ENCODE measurements at places on chromosomes 3 and 15. TPM values are rescaled to one million over a fixed set of nuclear protein-coding genes. Genes with fewer than 3 reads are reported as not detected.

The EAF1 gene
- total RNA-seq, result 26.3 TPM

The SH2D7 gene
- total RNA-seq, result not detected

The GPR171 gene
- not detected for total RNA-seq

The PFN2 gene
- total RNA-seq, result 138 TPM

The KLF15 gene
- total RNA-seq, result 0.49 TPM

The HTR3E gene
- total RNA-seq, result not detected

The METTL6 gene
- total RNA-seq, result 23.1 TPM

The UCN2 gene
- 2.6 TPM for total RNA-seq

The DPPA4 gene
- 2.3 TPM for total RNA-seq

The PPIP5K1 gene
- total RNA-seq, result 21.0 TPM

The KBTBD13 gene
- not detected for total RNA-seq

The PLS1 gene
- 0.97 TPM for total RNA-seq

The CSTA gene
- total RNA-seq, result 3.7 TPM

The NR2E3 gene
- total RNA-seq, result not detected

The ANKUB1 gene
- 0.16 TPM for total RNA-seq

The CCR4 gene
- total RNA-seq, result not detected

The FAIM gene
- total RNA-seq, result 10.1 TPM

The DUOX1 gene
- total RNA-seq, result 1.5 TPM

The SEMA5B gene
- total RNA-seq, result not detected

The GRAMD2A gene
- 0.32 TPM for total RNA-seq

Measured in hair follicle dermal papilla cell (primary cell).